ENCODE measurements at places on chromosomes 3 and 15.
A peak's percentile ranks its signal among the peaks of the same experiment; 100 is the strongest.

GRCh38 chr3:187943677-187944389 lies 198.6 kb upstream of the BCL6 start:
- DNase-seq, result no peak

DNA sequence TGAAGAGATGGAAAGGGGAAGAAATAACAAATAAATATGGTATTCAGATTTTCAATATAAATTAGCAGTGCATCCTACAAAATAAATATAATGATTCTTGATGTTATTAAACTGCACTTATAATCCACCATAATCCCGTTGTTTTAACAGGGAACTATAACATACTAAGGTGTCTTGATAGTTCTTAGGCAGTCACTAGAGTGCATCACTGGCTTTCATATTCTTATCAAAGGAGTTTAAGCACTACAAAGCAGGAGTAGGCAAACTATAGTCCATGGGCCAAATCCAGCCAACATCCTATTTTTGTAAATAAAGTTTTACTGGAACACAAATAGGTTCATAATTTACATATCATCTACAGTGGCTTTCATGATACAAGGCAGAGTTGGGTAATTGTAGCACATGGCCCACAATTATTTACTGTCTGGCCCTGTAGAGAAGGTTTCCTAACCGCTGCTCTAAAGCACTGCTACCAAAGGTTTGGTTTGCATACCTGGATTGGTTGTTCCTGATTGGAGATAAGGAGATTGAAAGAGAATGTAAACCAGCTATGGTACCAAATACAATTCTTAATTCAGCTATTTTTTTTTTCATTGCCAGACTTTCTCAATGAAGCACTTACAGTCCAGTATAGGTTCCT lies 104.3 kb downstream of the ZNF280D start:
- no peak for DNase-seq

GRCh38 chr3:43728947-43729346 lies 38.2 kb downstream of the ABHD5 start:
- DNase-seq, result no peak

GRCh38 chr3:127551178-127551577 lies 39.4 kb downstream of the TPRA1 start:
- DNase-seq, result no peak

GRCh38 chr15:70271422-70272088 lies 173.8 kb upstream of the TLE3 start:
- DNase-seq, result peak; percentile 76

- DNase-seq, result no peak
Measured at GRCh38 chr3:44659434-44659833, 10.9 kb downstream of the ZNF35 start.

- DNase-seq, result no peak
Measured at GRCh38 chr3:188220097-188220788, 66.3 kb downstream of the LPP start.

DNA sequence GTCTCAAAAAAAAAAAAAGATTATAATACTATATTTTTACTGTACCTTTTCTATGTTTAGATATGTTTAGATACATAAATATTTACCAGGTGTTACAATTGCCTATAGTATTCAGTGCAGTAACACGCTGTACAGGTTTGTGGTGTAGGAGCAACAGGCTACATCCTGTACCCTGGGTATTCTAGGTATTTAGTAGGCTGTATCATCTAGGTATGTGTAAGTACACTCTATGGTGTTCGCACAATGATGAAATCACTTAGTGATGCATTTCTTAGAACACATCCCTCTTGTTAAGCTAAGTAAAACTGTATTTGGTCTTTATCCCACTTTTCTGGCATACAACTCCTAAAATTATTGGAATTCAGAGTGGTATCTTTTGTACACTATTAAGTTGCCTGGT lies 77.8 kb downstream of the CDC25A start:
- DNase-seq, result no peak

GRCh38 chr3:13262493-13263211 lies 157.5 kb downstream of the NUP210 start:
- no peak for DNase-seq

DNA sequence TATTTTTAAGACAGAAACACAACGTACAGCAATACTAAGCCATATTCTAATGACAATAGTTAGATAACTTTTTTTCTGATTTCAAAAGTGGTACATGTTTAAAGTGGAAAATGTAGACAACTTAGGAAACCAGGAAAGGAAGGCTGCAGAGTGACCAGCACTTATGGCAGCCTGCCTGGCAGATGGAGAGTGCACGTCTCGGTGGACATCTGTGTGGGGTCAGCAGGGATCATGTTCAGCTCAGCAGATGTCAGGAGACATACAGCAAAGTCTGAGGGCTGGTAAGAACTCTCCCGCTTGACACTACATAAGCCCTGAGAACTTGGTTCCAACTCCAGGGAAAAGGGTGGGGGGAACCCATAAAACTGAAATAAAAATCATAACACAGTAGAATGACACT lies 128.6 kb upstream of the ADPGK start:
- DNase-seq, result no peak

DNA sequence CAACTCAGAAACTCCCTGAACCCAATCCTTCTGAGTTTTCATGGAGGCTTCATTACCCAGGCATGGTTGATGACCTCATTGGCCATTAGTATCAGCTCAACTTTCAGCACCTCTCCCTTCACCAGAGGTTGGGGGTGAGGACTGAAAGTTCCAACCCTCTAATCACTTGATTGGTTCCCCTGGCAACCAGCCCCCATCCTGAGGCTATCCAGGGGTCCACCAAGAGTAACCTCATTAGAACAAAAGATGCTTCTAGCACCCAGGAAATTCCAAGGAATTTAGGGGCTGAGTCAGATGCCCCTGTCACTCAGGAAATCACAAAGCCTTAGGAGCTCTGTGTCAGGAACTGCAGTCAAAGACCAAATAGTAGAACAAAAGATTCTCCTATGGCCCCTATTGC lies 43.8 kb downstream of the ADAMTSL3 start:
- DNase-seq, result no peak

- no peak for DNase-seq
Measured at GRCh38 chr15:56774356-56774755, 41.0 kb upstream of the ZNF280D start.

- DNase-seq, result no peak
Measured at GRCh38 chr3:7393944-7394605, 533.2 kb downstream of the GRM7 start.

GRCh38 chr15:41659855-41660234 lies 360 bp upstream of the MGA start:
- no peak for DNase-seq

GRCh38 chr3:124660599-124660998 lies 69.7 kb upstream of the UMPS start:
- DNase-seq, result no peak

GRCh38 chr15:63166219-63166618 lies 8.9 kb upstream of the RPS27L start:
- no peak for DNase-seq

DNA sequence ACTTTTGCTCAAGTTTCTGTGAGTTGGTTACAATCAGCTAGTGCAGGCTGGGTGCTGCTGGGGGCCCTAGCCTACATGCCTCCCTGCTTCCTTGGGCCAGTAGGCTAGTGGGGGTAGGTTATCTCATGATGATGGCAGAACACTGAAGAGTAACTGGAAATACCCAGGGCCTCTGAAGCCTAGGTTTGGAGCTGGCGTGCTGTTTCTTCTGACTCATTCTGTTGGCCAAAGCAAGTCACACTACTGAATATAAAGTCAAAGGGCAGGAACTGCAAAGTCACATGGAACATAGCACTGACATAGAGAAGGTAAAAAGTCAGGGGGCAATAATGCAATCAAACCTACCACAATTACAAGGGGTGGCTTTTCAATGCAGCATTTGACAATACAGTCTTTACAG lies 34.5 kb downstream of the RASGRP1 start:
- DNase-seq, result no peak

- DNase-seq, result peak; percentile 63
Measured at GRCh38 chr15:34038023-34038870, 757 bp downstream of the AVEN start.

DNA sequence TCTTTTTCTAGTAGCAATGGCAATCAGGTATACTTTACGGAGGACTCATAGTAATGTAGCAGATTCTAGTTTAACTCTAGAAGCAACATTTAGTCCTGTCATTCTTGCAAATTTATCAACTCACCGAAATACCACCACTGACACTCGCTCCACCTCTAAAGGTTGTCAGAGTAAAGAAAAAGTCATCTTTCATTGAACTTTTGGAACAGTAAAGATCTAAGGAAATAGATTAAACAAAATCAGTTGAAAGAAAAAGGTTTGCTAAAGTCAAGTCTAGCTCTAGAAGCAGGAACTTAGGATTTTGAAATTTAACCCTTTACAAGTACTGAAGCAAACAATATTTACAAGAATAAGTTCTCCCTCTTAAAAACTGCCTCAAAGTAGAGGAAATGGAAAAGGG lies 8.7 kb downstream of the ATP8B4 start:
- no peak for DNase-seq

DNA sequence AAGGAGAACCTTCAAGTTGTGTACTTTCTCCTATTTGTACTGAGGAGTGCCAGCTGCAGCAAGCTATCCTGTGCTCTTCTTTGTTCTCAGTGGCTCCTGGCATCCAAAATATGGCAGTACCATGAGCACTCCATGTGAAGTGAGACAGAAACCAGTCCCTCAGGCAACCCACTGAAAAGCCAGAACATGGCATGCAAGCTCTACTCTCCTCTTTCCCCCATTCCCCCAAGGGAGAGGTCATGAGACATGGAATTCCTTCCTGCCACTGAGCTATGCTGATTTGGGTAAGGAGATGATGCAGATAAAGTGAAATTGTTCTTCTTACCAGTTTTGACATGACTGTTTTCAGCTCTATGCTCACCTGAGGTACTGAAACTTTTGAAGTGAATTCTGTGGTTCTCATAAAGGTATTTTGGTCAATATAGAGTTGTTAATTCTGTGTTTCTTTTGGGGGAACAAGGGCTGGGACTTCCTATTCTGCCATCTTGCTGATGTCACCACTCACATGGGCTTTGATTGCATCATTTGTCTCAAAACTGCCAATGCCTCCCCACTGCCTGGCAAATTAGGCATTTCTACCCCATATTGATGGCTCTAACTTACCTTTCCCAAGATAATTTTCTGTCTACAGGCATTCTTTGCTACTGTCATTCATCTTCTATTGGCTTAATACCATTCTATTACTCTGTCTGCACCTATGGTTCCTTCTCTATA lies 22.8 kb upstream of the CEP152 start:
- DNase-seq, result no peak

- DNase-seq, result no peak
Measured at GRCh38 chr3:150148227-150148626, 177.5 kb upstream of the PFN2 start.

- no peak for DNase-seq
Measured at GRCh38 chr3:40170395-40170794, 139.1 kb upstream of the EIF1B start.

- DNase-seq, result peak; percentile 90
Measured at GRCh38 chr3:46162975-46163555, 45.0 kb downstream of the CCR1 start.

DNA sequence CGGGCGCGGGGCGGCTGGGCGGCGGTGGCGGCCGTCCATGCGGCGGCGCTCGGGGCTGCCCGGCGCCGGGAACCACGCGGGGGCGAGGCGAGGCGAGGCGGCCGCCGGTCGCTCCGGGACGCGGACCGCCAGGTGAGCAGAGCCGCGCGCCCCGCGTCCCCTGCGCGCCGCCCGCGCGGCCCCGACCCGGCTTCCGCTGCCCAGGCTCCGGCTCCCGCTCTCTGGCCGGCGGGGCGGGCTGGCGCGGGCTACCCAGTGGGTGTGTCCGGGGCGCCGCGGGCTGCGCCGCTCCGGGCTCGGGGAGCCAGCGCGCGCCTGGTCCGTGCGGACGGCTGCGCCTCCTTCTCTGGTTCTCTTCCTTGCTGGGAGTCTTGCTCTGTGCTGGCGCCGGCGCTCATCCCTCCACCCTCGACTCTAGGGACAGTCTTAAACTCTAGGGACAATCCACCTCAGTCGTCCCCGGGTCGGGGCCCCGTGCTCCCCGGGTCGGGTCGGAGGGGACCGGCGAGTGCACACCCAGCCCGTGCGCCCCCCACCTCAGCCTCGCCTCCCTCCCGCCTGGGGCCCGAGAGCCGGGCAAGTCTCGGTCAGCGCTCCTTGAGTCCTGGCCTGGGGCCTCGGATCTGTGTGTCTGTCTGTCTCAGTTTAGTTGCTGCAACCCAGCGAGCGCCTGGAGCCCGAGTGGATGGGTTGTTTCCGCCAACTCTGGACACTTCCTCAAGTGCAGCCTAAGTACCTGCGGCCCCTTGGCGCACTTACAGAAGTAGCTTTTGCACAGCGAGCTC lies 488 bp downstream of the THSD4 start:
- peak; percentile 48 for DNase-seq

- DNase-seq, result peak; percentile 45
Measured at GRCh38 chr3:138862531-138862923, 27.8 kb upstream of the PIK3CB start.

GRCh38 chr3:167166594-167167253 lies 213.4 kb downstream of the ZBBX start:
- no peak for DNase-seq

DNA sequence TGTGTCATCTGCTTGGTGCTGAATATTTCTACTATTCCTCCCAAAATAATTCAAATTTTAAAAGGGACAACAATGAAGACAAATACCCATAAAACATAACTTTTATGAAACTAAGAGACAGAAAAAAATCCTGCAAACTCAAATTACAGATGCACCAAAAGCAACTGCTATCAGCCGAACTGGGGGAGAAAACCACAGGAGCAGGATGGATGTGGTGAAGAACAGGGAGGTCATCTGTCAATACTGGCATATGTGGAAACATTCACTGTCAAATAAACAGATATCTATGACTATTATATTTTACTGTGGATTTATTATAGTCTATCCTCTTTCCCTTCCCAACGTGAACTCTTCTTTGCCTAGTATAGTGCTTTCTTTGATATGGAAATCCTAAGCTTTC lies 53.3 kb upstream of the CPOX start:
- no peak for DNase-seq

DNA sequence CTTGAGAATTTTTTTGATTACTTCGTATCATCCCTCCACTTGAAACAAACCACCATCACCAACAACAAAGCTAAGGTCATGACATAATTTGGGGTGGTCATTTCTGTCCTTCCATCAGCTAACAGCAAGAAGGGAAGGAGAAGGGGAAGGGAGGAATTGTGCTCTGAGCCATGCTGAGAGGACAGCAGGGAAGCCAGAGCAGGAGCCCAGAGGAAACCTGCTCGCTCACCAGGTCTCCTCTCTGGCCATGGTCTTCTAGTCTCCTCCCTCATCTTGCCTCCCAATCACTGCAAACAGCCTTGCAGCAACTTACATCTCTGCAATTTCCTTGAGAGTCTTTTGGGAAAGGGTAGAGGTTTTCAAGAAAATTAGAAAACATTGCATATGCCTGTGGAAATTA lies 196.7 kb downstream of the SSR3 start:
- DNase-seq, result no peak

GRCh38 chr3:78690766-78691165 lies 1077.0 kb downstream of the ROBO1 start:
- no peak for DNase-seq

DNA sequence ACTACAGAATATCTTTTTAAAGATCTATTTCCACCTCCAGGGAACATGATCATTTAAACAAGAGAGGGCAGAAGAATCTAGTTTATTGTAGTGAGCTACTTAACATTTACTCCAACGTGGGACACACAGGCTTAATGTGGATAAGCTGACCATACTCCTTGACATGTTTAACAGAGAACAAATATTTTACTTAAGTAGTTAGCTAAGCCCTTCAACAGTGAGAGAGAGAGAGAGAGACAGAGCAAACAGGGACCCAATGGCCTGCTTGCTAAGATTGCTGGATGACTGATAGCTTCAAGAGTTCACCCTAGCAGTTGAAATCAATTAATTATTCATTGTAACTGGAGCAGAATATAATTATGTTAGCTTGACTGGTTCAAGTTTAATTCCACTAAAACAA lies 158.6 kb downstream of the ADAM10 start:
- DNase-seq, result no peak

Data from SW480 (cell line).